RCC 7860 (cell line): ENCODE measurements at places on chromosomes 16 and 17.
A peak's percentile ranks its signal among the peaks of the same experiment; 100 is the strongest.

DNA sequence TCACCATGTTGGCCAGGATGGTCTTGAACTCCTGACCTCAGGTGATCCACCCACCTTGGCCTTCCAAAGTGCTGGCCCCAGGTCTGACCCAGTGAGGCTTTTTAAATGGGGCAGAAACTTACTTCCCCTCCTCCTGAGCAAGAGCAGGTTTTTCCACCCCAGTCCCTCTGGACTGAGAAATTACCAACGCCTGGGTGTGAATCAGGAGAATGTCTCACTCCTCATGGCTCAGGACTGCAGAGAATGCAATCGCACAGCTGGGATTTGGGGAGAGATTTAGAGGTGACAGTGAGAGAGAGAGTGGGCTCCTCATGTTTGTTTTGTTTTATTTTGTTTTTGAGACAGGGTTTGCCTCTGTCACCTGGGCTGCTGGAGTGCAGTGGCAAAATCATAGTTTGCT is 203.6 kb downstream of the RAB11FIP4 start:
- DNase-seq = no peak

GRCh38 chr17:44610871-44611270 is 45.4 kb upstream of the MEIOC start:
- DNase-seq = no peak

GRCh38 chr16:5885521-5885920 is 787.9 kb upstream of the EEF2KMT start:
- no peak for DNase-seq

DNA sequence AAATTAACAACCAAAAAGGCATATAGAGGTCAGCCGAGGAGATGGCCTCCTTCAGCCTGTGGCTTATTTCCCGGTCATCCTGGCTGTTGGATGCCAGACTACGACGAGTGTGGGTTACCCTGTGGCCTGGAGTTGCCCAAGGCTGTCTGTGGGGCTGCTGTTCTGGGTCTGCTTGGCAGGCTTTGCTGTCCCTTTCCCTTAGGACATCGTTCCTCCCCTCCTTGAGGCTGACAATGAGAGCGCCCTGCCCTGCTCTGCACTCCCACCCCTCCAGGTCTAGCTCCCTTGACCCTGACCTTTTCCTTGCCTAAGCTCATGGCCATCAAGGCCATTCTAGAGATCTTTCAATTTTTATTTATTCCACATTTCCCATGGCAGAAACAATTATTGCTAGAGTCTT is 1.9 kb upstream of the CBFB start:
- no peak for DNase-seq

GRCh38 chr17:38428112-38428642 is at the start of gene ARHGAP23:
Gene ARHGAP23 (plus strand): TSS chr17:38428464. CDS start chr17:38428486, 22 bp downstream.
- DNase-seq = peak; percentile 53

- DNase-seq = no peak
These were observed 190.6 kb downstream of the MAF start for GRCh38 chr16:79409978-79410377.

DNA sequence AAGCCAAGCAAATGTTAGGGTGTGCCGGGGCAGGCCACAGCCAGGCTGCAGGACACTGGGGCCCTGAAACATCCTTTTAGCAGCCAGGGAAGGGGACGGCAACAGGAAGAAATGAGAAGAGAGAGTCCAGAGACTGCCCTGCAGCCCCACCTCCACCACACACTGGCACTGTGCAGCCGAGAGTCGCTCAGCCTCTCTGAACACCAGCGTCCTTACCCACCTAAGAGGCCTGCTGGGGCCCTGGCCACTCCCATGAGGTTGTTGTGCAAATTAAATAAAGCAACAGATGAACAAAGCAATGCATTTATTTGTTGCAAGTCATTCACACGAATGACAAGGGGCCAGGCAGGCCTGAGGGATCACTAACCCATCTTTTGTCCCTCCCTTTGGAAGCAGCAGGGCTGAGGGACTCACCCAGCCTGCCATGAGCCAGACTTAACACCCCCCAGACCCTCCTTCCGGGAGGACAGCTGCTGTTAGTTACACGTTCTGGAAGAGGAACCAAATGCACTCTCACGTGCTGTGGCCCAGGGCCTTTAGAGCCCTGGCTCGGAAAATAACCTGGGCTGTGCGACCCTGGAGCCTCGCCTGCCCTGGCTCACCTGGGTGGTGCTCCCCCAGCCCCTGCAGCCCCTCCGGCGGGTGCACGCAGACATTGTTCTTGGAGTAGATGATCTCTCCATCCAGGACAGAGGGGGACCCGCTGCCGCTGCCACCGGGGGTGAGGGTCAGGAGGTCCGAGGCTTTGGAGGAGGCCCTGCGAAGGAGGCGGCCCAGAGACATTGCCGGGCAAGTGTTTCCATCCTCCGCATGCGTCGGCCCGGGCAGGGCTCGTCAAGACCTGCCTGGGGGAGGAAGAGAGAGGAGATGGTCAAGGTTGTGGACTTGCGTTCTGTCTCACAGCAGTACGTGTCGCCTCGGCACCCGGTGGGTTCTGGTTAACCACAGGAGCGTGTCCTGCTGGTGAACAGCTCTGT is 22.6 kb downstream of the TBC1D16 start:
- DNase-seq = no peak

- no peak for DNase-seq
These were observed 9.6 kb downstream of the CDK5RAP3 start for GRCh38 chr17:47980541-47980940.

GRCh38 chr17:19485800-19486340 is 47.8 kb upstream of the SLC47A1 start:
- no peak for DNase-seq

GRCh38 chr17:37240381-37240780 is 135.4 kb upstream of the C17orf78 start:
- no peak for DNase-seq

DNA sequence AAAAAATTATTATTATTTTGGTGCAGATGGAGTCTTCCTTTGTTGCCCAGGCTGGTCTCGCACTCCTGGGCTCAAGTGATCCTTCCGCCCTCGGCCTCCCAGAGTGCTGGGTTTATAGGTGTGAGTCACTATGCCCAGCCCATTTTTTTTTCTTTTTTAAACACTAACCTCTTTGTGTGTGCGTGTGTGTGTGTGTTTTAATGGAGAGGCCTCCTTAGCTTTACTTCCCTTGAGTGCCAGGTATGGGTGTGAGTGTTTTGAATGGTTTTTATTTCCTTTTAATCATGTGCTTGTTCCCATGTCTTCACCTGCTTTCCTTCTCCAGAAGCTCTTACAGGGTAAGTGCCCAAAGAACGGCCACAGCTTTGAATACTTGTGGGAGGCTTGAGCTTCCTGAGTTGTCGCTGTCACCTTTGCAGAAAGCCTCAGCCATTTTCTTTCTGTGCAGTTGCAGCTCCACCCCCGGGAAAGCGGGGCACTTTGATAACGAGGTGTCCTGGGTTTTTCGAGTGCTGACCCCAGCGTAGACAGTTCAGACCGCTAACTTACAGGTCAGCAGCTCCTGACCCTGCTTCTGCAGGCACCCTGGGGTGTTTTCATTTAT is 22.6 kb downstream of the AKAP1 start:
- DNase-seq = peak; percentile 23

DNA sequence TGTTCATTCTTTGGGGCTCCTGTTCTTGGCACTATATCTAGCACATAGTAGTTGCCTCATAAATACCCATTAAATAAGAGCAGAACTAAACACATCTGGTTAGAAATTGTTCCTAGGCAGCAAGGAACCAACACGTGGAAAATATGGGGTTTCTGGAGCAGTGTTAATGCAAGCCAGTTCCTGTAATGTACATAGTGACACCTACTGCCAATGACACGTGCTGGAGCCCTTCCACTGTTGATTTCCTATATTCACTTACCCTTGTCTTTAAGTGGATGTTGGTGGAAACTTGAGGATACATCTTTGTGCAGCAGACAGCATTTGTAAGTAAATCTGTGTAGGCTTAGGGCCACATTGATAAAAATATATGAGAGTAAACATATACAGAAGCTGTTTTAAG is 1.6 kb upstream of the IRF8 start:
- DNase-seq = no peak

- DNase-seq = no peak
These were observed 3.0 kb upstream of the CMTM3 start for GRCh38 chr16:66601471-66601870.

GRCh38 chr17:78828470-78829185 is 12.0 kb downstream of the USP36 start:
- peak; percentile 48 for DNase-seq

GRCh38 chr16:11892761-11893160 is 23.0 kb downstream of the GSPT1 start:
- no peak for DNase-seq

DNA sequence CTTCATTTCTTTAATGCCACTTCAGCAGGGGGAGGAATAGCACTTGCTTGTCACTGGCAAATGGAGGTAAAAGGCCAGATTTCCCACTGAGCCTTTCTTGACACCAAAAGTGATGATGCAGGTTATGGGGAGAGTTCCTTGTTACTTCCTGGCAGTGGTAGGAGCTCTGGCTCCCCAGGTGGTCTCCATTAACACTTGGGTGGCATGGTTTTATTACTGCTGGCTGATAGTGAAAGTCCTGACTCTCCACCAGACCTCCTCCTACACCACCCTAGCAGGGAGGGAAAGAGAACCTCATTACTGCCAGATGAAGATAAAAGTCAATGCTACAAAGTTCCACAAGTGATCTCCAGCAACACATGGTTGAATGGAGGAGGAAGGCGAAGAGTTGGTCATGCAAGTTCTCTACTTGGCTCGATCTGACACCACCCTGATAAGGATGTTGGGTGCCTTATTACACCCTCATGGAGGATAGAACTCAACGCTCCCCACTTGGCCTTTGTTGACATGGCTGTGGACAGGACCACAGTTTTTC is 152.7 kb upstream of the GNAO1 start:
- no peak for DNase-seq

DNA sequence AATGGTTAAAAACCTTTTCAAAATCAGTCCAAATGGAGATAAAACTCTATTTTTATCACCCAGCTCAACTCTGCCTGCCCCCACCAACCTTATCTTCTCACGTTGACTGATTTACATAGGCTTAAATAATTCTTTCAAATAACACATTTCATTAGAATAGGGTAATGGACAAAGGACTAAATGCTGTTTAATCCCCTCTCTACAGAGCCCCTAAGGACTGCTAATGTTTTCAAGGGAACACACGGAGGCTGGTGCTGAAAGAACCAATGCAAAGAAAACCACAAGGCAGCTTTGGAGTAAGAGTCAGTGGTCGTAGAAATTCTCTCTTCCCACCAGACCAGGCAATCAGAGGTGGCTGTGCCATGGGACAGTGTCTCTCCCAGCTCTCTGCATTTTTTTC is 445.7 kb upstream of the MAF start:
- no peak for DNase-seq
